ENCODE measurements at places on chromosomes 16 and 17.

DNA sequence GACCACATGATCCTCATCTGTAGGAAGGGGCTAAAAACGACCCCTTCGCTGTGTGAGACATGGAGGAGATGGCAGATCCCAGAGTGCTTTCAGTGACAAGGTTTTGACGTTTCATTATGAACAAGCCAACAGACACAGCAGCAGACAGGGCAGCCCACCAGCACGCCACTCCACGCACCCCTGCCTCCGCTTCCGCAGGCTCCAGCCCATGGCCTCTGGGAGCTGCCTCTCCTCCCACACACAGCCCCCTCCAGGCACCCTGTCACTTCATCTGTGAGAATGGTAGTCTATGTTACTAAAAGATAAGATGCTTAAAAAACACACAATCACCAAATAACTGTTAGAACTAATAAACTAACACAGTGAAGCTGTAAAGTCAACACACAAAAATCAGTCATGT is 12.3 kb upstream of the ADCY7 start:
- DNase-seq: no peak

GRCh38 chr16:3554351-3554928 is 22.8 kb downstream of the NLRC3 start:
- no peak for DNase-seq

GRCh38 chr17:67431249-67432015 is 54.4 kb downstream of the PITPNC1 start:
- no peak for DNase-seq

- no peak for DNase-seq
Measured at GRCh38 chr17:9284884-9285283, 263.6 kb downstream of the NTN1 start.

GRCh38 chr17:72813481-72813880 is 279.0 kb downstream of the SLC39A11 start:
- no peak for DNase-seq

GRCh38 chr16:19005561-19006445 is 22.1 kb downstream of the TMC7 start:
- DNase-seq: no peak
